ENCODE measurements at places on chromosomes 1 and 21. TPM values are rescaled to one million over a fixed set of nuclear protein-coding genes. Genes with fewer than 3 reads are reported as not detected.

Gene WNT3A
- total RNA-seq, result not detected

Gene DCAF8
- total RNA-seq, result 80.2 TPM

Gene LRRIQ3
- 0.33 TPM for total RNA-seq

Gene GOLT1A
- total RNA-seq, result 61.0 TPM

Gene LRRC38
- total RNA-seq, result not detected

Gene ANGPTL3
- 371 TPM for total RNA-seq

Gene CHIA
- not detected for total RNA-seq

Gene CELA3A
- not detected for total RNA-seq

Gene CD1E
- total RNA-seq, result not detected

Gene CHIT1
- total RNA-seq, result 0.46 TPM

Gene CR1L
- 0.49 TPM for total RNA-seq

Gene CNN3
- 99.4 TPM for total RNA-seq

Gene LIN9
- 0.83 TPM for total RNA-seq

Gene CHODL
- not detected for total RNA-seq

Gene SMIM1
- total RNA-seq, result 8.7 TPM

Gene S100A11
- total RNA-seq, result 40.9 TPM

Gene MYOM3
- total RNA-seq, result 0.04 TPM

Gene IL19
- not detected for total RNA-seq

Gene LHX8
- total RNA-seq, result not detected

Gene SERINC2
- total RNA-seq, result 115 TPM

Gene DMBX1
- not detected for total RNA-seq

Gene ACTN2
- not detected for total RNA-seq

Gene ZMYM4
- 20.4 TPM for total RNA-seq

Gene WDR64
- total RNA-seq, result not detected

Gene SPRR2D
- not detected for total RNA-seq

Gene ELOVL1
- 19.9 TPM for total RNA-seq

Gene CAPN2
- total RNA-seq, result 44.8 TPM

Gene ARHGEF19
- 0.31 TPM for total RNA-seq

Gene MMEL1
- not detected for total RNA-seq

Gene IQGAP3
- total RNA-seq, result 1.5 TPM

Gene EVA1C
- total RNA-seq, result 5.9 TPM

Gene NUP210L
- not detected for total RNA-seq

Gene SZT2
- 18.7 TPM for total RNA-seq
